ENCODE measurements at places on chromosomes 3 and 15.

- DNase-seq: no peak
Measured at GRCh38 chr3:77459926-77460325, 420.0 kb downstream of the ROBO2 start.

DNA sequence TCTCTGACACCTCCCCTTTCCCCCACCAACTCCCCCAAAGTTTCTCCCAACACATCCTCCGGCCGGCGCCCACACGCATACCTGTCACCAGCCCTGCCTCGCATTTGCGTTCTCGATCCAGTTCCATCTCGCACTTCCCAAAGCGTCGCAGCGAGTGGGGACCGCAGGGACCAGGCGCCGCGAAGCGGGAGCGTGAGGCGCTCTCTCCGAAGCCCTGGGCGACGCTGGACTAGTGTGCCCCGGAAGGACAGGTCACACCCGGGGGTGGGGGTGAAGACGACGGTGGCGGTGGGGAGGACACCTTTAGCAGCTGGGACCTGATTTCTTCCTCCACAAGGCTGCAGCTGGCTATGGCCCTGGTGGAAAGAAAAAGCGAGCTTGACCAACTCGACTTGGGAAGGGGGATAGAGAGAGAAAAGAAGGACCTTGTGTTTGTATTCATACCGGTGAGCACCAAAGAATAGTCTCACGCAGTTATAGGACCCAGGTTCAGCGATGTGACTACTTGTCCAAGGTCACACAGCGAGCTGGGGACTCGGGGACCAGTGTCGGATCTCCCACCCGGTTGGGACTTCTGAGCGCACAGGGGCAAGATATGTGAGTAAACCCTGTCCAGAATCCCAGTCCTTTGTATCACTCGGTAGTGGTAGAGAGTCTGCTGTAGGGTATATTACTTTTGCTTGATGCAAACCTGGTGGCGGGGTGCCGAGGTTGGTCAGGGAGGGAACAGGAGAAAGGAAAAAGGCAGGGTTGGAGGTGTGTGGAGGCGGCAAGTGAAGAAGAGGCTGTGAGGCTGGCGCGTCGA is 607 bp upstream of the GHSR start:
- no peak for DNase-seq

- DNase-seq: no peak
Measured at GRCh38 chr3:123028233-123028828, 768 bp upstream of the SEMA5B start.

DNA sequence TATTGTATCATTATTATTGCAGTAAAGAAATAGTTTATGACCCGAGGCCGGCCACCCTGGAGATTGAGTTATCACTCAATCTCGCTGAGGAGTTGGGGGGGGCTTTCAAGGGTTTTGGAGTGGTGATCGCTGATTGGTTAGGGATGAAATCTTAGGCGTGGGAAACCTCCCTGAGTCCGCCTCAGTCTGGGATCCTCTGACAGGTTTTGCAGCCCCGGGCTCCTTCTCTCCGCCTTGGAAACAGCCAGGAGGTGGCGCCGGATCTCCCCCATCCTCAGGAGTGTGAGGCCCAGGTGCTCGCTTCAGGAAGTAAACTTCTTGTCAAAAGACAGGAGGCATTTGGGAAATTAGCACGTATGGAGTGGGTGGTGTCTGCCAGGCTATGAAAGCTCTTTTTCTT is 41.1 kb upstream of the SEC61A1 start:
- DNase-seq: no peak

DNA sequence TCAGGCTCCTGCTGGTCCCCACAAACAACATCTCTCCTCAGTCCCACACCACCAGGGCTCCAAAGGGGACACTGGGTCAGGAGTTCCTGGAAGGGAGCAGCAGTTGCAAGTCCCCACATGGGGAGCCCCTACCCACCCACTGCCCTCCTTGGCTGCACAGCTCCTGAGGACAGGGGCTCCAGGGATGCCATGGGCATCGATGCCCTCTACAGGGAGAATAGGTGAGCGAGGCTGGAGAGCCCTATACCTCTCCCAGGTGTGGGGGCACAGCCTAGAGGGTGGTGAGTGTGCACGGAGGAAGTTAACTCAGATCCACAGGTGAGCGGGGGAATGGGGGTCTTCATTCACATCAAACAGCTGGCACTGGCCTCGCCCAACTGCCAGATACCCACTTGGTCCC is 141.2 kb upstream of the LINGO1 start:
- no peak for DNase-seq

Data from NK-92 treated with Interleukin-12 subunit alpha and Interleukin-12 subunit beta, amount 100 ng/mL, for 24 hours (cell line).